ENCODE measurements at places on chromosomes 7 and 10.

DNA sequence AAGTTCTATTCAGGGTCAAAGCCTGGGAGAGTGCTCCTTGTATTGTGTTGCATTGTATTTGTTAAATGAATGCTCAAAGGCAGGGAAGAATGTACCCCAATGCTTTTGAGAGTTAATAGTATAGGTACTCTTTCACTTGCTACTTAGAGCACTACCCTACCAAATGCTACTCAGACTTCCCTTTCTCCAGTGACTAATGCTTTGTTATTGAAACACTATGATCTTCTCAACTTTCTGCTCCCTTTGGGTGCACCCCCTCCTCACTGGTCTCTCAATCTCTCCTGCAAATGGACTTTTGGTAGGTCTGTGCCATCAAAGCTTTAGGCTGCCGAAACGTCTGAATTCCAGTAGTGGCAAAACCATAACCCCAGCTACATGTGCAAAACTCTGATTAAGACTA, 177.7 kb upstream of the AHR start:
- no peak for DNase-seq

GRCh38 chr10:123346581-123346980, 192.4 kb downstream of the BUB3 start:
- DNase-seq, result no peak

DNA sequence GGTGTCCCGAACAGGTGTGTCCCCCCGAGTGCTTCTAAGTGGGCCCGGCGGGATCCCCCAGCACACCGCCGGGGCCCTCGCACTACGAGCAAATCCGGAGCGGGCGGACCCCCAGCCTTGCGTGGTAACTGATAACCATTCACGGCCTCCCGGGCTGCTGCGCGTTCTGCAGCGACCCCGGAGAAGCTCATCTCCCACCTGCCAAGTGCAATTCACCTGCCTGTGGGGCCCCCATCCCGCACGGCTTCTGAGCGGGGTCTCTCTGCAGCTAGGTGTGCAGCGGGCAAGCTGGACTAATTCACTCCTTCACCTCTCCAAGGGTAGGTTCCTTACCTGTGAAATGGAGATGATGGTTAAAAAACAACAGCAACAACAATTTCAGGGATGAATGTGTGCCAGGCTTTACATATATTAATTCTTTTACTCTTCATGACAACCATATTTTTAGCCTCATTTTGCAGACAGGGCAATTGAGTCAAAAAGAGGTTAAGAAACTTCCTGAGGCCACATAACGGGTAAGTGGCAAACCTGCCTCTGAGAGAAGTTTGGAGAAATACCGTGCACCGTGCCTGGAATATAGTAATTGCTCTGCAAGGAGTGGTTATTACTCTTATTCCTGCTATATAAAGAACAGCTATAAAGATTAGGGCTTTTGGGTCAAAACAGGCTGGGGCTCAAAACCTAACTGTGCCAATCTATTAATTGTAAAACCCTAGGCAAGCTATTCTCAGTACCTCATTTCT, 652 bp upstream of the PODXL start:
- no peak for DNase-seq

DNA sequence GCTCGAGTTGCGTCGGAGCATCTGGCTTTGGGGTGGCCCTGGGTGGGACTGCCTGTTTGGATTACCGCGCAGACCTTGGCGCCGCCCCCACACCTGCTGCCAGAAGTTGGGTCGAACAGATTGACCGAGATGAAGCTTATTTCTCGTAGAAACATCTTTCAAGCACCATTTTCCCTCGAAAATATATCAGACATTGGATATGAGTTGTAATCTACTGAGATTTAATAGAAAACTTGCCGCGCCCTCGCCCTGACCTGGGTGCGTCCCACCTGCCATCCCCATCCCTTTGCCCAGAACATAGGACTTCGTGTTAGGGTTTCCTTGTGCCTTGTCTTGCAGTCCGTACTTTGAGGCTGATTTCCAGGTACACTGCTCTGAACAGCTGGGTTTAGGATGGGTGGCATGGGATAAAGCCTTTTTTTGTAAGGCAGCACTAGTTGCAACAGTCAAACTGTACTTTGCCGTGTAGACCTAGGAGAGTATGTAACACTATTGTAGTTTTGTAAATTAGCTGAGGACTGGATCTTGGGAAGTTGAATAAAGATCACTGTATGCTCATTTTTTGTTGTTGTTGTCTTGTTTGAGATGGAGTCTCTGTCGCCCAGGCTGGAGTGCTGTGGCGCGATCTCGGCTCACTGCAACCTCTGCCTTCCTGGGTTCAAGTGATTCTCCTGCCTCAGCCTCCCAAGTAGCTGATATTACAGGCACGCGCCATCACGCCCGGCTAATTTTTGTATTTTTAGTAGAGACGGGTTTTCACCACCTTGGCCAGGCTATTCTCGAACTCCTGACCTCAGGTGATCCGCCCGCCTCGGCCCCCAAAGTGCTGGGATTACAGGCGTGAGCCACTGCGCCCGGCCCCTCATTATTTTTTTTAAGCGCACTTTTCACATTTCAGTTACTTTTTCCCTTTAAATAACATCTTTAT, 978 bp downstream of the OGDH start:
- no peak for DNase-seq

GRCh38 chr10:114635797-114636550, 22.1 kb downstream of the ABLIM1 start:
- DNase-seq, result peak; percentile 40

GRCh38 chr10:98134117-98134430, 383 bp upstream of the R3HCC1L start:
- DNase-seq, result no peak

- DNase-seq, result no peak
Observed at GRCh38 chr10:68572151-68572550, 12.0 kb downstream of the TET1 start.
